Renal cortical epithelial cell (primary cell): ENCODE measurements at places on chromosomes 6 and 20. TPM values are rescaled to one million over a fixed set of nuclear protein-coding genes. Genes with fewer than 3 reads are reported as not detected.
A peak's percentile ranks its signal among the peaks of the same experiment; 100 is the strongest.

- peak; percentile 73 for DNase-seq
Measured at GRCh38 chr6:21846541-21847451, 253.2 kb downstream of the SOX4 start.

- peak; percentile 100 for DNase-seq
Measured at GRCh38 chr6:70398783-70399728, 14.3 kb upstream of the FAM135A start.

- DNase-seq = no peak
Measured at GRCh38 chr6:119466226-119466625, 116.7 kb upstream of the MAN1A1 start.

GRCh38 chr6:151021896-151022295 is 156.4 kb downstream of the MTHFD1L start:
- DNase-seq = no peak

GRCh38 chr6:7129784-7130569 is 22.2 kb downstream of the RREB1 start:
- DNase-seq = no peak

GRCh38 chr20:51543422-51543788 is 886 bp upstream of the NFATC2 start:
- DNase-seq = no peak

The FOXQ1 gene
- total RNA-seq = 0.52 and 0.65 TPM in 2 replicates
